Fibroblast of upper back skin (primary cell): ENCODE measurements at places on chromosomes 7 and 10.

GRCh38 chr7:50978633-50979215 lies 196.0 kb upstream of the GRB10 start:
- DNase-seq: no peak

DNA sequence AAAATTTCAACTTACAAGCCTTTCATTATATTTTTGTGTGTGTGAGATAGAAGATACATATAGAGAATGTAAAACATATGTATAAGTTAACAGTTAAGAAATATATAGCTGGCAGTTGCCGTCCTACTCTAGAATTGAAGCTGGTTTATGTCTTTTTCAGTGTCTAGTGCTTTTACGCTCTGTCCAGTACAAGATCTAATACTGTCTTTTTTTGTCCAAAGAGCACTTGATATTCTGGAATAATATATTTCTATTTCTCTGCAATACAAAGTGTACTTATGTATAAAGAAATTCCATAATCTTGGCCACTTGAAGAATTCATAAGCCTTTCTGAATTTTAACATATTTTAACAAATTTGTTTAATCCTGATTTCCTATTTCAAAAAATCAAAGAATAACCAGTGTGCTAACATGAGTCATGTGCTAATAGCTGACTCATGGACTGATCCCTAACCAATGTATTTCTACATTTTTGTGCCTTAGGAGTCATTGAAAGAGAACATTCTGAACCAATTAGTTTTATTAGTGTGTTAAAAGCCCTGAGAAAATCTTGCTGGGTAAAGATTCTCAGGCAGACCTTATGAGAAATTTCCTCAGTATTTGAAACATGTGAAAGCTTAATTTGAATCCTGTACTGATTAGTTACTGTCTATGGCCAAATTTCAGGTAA lies 73.2 kb upstream of the CCAR1 start:
- DNase-seq: peak; percentile 85

GRCh38 chr7:12540850-12541249 lies 29.7 kb upstream of the SCIN start:
- peak; percentile 7 for DNase-seq

- peak; percentile 26 for DNase-seq
These were observed 572 bp downstream of the CHST12 start for GRCh38 chr7:2403718-2404648.

- peak; percentile 3 for DNase-seq
These were observed 124.3 kb downstream of the THSD7A start for GRCh38 chr7:11707606-11708193.

DNA sequence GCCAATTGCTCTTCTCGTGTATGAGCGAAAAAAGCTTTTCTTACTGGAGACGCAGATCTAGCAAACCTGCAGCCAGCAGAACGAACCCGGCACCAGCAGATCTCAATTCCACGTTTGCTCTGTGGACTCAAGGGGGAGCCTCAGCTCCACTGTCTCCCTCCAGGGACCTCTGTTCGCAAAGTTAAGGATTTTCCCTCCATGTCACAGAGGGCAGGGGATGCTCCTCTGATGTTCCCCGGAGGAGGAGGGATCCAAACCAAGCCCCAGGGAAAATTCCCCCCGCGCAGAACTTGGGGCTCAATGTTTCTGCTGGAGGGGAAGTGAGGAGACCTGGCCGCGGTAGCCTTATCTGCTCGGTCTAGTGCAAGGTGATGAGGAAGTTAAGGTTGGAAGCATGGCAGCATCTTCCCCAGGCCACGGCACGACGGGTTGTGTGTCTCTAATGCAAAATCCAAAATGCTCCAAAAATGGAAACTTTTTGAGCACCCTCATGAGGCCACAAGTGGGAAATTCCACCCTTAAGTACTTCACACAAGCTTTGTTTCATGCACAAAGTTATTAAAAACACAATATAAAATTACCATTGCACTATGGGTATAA lies 9.0 kb downstream of the IQCE start:
- peak; percentile 50 for DNase-seq

DNA sequence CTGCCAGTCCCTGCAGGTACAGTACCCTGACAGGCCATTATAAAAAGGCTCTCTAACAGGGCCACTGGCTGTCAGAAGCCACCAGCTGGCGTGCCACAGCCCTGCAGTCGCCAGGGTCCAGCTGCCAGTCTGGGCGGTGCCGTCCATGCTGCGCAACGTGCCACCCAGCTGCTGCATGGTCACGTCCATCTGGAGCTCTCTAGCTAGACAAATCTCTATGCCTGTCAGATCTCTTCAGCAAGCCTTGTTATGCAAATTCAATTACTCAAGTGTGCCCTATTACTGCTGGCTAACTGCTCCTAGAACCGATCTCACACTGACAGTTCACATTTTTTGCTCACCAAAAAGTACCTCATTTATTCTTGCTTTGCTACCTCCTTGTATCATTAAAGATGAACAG lies 75.9 kb downstream of the HIBADH start:
- DNase-seq: no peak

- peak; percentile 14 for DNase-seq
These were observed 52.7 kb upstream of the BTRC start for GRCh38 chr10:101301111-101301731.

DNA sequence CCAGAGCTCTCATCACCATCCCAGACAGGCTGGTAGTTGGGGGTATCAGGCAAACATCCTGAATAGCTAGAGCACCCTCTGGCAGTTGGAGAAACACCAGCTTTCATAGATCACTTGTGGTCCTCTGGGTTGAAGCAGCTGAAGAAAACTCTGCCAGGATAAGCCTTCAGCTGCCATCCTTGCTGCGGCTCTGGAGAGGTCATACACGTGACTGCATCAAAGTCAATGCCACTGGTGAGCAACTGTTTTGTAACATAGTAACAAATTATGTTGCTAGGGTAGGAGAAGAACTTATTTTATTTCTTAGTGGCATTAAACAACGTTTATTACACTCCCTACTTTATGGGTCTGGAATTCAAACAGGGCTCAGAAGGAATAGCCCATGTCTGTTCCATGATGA lies 19.2 kb upstream of the PANK1 start:
- no peak for DNase-seq

- DNase-seq: peak; percentile 21
These were observed 38.0 kb upstream of the CACNA2D1 start for GRCh38 chr7:82481499-82482097.

- peak; percentile 48 for DNase-seq
These were observed 70.9 kb downstream of the GCC1 start for GRCh38 chr7:127514499-127514898.

- no peak for DNase-seq
These were observed 29.8 kb downstream of the PDGFA start for GRCh38 chr7:489876-490275.

DNA sequence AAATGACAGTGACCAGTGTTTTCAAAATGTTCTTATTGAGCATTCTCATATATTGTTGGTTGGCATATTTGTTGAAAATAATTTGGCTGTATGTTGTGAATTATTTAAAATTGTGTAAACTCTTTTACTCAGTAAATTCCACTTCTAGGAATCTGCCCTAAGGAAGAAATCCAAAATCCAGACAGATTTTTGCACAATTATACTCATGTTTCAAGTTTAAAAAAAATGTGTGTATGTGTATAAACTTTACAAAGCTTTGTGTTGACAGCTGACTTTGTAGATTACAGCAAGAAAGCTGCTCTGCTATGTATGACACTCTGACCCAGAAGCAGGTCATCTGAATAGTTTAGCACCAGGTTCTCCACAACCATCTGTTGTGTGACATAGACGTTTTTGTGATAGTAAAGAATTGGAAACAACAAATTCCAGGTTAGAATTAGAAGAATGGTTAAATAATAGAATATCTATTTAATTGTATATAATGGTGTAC lies 21.6 kb downstream of the KIFBP start:
- no peak for DNase-seq

- peak; percentile 17 for DNase-seq
These were observed 225.3 kb downstream of the KIF20B start for GRCh38 chr10:89926736-89927135.

DNA sequence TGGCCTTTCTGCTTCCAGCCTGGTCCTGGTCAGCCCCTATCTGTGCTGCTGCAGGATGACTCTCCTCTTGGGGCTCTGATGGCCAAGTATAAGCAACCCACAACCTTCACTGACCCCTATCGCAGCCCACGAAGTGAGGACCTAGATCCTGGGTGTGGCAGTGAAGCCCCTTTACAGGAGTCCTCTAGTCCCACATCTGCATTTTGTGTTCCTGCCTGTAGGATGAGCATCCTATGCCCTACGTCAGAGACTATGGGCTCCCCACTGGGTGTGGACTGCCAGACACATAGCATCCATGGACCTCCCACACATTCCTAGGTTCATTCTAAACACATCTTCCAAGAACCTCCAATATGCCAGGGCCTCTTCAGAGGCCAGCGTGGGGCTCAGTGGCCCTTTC lies 29.0 kb downstream of the ARHGAP22 start:
- DNase-seq: no peak

- no peak for DNase-seq
These were observed 45.5 kb upstream of the TMEM140 start for GRCh38 chr7:135102372-135102771.

GRCh38 chr10:118521415-118522117 lies 73.9 kb downstream of the PRLHR start:
- DNase-seq: no peak

DNA sequence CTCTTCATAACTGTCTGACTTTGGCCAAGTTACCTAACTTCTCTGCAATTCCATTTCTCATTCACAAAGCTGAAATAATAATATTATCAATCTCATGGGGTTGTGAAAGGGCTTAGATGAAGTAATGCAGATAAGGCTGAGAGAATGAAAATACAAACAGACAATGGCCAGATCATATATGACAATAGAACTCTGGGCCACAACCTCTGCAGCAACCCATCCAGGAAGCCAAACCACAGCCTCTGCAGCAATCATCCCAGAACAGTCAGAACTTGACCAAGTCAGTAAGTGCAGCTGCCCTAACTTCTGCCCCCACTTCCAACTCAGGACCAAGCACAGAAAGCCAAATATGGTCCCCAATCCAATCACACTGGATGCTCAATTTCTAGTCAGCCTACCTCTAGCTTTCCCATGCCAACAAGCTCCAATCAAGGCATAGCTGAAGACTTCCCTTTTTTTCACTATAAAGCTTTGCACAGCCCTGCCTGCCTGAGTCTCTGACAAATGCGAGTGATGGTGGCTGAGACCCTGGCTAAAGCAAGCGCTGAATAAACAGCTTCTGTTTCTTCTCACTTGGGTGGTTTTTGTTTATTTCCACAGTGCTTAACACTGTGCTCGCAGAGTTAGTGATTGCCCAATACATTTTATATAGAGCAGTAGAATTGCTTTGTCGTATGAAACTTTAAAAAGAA lies 34.8 kb upstream of the TNPO3 start:
- DNase-seq: no peak

DNA sequence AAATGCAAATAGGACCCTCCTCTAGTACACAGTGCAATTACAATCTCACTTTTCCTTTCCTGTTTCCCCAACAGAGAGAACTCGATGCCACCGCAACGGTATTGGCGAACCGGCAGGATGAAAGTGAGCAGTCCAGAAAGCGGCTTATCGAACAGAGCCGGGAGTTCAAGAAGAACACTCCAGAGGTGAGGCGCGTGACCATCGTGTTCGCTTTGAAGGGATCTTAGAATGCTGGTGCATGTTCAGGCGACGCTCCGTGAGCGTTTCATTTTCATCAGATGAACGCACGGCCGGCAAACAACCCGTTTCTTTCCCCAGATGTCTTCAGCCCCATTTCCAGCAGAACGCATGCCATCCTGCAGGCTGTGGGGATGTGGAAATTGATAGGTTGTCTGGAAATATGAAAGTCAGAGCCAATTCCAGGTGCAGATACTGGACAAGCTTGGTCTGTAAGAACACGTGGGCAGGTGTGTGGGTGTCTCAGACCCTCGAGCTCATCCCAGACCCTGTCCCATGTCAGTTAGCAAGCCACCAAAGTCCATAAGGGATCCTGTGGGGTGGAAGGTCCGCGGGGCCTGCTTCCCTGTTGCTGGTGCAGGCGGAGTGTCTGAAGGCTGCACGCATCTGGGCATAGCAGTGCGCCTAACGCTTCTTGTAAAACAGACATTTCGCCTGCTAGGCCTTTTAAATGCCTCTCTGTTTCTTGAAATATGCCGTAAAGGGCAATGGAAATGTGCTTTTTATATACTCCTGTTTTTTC lies 98.8 kb downstream of the CUX1 start:
- DNase-seq: no peak

DNA sequence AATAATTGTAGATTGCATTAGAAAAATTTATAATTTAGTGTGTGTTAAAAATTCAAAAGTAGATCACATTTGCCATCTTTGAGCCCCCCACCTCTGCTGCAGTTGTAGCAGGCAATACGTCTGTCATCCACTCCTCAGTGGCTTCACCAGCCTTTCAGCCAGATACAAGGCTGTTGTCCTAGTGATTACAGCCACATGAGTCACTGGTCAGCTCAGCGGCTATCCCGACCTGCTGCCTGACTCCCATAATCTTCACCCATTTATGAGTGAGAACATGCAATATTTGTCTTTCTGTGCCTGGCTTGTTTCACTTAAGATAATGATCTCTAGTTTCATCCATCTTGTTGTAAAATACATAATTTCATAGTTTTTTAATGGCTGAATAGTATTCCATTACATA lies 9.2 kb downstream of the OR2A5 start:
- no peak for DNase-seq

DNA sequence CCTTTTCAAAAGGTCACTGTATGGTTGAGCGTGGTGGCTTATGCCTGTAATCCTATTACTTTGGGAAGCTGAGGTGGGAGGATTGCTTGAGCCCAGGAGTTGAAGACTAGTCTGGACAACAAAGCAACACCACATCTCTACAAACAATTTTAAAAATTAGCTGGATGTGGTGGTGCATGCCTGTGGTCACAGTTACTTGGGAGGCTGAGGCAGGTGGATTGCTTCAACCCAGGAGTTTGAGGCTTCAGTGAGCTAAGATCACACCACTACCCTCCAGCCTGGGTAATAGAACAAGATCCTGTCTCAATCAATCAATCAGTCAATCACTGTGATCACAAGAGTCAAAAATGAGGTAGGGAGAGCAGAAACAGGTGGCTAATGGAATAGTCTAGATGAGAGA lies 97.0 kb downstream of the SUGCT start:
- DNase-seq: no peak

DNA sequence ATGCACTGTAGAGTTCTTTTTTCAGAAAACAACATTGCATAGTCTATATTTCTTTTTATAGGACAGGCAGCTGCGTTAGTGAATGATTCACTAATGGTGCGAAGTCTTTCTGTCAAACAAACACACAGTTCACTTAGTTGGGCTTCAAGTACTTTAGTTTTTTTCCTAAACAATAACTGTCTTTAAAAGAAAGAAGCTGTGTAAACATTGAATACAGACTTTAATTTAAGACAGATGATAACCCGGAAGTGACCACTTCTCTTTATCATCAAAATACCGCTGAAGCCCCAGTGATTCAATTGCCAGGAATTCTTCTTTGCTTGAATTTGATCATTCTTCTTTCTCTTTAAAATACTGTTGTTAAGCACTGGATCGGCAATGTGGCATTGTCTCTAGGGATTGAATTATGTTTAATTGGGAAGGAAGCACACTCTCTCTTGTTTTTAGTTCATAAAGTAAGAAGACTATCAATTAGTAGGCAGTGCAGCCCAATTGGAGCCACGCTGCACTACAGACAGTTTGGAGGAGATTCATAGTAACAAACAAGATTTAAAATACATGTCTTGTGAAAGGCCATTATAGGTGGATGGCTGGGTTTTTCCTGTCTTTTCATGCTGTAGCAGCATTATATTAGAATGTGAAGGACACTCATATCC lies 30.4 kb downstream of the CNTNAP2 start:
- peak; percentile 89 for DNase-seq
